Left hindlimb (tissue), 1 donor: ENCODE measurements at places on chromosomes 2 and 18.

DNA sequence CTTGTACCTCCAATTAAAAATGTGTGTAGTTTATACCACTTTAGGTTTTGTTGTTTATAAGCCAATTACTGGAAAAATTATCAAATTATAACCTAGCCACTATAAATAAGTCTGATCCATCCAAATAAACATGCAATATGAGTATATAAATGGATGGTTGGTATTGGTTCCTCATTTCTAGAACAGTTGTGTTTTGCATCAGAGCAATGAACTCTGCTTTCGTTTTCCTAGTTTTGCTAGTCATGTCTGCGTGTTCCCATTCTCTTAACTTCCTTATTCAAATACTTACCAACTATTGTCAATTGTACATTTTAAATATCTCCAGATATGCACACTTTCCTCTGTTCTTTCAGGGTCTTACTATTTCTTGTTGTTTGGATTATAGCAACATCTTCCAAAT lies 641.7 kb downstream of the NR4A2 start:
- DNase-seq: no peak

DNA sequence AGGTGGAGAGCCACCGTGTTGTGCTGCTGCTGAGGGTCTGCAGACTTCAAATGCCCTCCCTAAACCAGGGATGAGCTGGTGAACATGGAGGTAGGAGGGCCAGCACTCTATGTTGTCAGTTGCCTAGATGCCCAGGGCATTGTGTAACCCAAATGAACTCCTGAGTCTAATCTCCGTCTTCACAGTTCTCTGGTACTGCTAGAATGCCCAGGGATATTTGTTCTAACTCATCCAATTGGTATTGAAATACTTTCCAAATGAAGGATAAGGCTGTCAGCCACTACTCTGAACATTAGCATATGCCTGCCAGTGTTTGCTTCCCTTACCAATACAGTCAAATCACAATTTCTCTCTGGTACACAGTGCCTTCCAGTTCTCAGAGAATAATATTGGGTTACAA lies 492.6 kb downstream of the SLC4A3 start:
- no peak for DNase-seq

DNA sequence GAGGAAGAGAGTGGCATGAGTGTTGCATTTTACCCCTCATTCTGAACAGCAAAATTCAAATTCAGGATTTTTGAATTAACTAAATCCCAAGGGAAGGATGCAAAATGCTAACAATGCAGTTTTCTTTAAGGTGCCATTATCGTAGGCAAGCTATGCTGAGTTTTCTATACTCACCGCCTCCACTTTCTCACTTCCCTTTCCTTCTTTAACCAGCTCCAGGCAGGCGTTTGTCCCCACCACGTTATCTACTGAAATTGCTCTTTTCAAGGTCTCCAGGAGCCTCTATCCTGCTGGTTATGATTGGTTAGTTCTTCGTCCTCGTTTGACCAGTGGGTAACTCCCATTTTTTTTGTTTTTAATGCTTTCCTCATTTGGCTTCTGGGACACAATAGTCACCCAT lies 1.8 kb upstream of the CPO start:
- no peak for DNase-seq

DNA sequence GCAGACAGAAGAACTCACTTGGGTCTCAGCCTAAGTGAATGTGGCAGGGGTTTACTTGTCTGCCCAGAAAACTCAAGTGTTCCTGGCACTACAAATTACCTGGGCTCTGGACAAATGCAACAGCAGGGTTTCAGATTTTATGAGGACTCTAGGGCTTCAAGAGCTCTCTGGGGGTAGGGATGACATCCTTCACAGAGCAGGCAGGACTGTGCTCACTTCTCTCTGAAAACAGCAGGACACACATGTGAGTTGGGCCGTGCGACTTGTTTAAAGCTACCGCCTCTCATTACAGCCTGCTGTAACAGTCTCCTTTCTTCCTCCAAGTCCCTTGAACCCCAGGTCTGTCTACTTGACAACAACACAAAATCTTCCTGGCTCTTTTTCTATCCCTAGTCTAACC lies 212.6 kb downstream of the EN1 start:
- no peak for DNase-seq

DNA sequence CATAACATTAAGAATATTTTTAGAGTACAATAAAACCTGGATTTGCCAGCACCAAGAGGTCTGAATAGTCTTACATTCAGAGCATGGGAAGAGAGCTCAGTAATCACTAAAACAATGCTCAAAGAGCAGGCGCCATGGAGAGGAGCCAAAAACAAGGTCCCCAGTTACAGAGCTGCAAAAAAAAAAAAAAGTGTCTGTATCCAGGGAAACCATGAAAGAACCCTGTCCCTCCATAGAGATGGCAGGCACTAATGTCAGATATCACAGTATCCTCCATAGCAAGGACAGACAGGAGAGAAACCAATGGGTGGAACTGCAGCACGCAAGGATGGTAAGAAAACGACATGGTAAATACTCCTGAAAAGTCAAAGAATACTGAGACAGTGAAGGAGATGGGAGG lies 19.5 kb downstream of the FBXO15 start:
- DNase-seq: no peak

GRCh38 chr2:164734196-164734595 lies 107.4 kb downstream of the COBLL1 start:
- no peak for DNase-seq

DNA sequence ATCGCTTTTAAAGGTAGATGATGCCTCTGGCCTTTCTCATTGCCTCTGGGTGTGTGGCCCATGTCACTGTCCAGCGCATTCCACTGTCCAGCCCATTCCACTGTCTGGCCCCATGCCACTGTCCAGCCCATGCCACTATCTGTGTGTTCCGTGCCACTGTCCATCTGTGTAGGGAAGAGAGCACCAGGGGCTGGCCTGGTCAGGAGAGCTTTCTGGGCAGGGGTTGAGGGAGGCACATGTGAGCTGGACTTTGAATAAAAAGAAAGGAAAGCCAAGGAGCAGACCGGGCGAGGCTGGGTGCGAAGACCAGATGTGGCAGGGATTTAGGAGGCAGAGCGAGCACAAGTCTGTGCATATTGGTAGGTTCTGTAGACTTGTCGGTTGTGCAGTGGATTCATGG lies 236.2 kb downstream of the NEDD4L start:
- no peak for DNase-seq

DNA sequence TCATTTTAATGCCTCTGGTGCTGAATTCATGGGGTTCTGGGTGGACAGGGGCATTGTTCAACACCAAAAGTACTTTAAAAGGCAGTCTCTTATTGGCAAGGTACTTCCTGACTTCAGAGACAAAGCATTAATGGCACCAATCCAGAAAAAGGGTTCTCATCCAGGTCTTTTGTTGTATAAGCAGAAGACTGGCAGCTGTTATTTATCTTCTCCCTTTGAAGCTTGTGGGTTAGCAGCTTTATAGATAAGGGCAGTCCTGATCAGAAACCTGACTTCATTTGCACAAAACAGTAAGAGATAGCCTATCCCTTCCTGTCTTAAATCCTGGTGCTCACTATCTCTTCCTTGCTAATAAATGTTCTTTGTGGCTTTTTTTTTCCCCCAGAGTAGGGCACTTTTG lies 68.8 kb downstream of the VPS54 start:
- DNase-seq: no peak
